ENCODE measurements at places on chromosomes 6 and 20.

DNA sequence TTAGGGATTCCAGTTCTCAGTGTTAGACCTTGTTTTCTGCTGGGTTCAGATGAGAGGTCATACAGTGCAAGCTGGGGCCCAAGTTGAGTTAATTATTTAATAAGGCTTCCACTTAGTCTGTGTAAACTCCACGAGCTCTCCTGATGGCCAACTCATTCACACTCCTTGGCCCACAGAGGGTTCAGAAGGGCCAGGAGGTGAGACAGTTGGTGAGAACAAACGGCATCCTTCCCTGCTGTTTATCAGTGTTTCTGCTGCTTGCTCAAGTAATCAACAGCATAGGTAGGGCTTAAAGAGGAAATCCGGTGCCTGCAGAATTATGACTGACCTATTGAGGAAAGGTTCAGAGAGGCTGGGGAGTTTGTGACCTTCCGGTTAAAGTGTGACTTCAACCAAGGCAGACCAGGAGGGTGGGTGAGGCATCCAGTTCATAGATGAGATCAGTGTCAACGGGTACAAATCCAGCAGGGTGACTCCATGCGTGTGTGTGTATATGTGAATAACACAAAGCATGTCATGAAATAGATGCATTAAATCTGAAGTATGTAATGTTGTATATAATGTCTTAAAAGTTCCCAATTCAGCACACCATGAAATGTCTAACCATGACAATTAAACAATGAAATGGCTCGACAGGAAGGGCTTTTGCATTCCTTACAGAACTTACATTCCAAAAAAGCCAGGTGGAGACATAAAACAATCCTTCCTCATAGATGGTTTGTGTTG, 37.4 kb upstream of the BCAS1 start:
- no peak for DNase-seq

GRCh38 chr6:132820629-132821381, 6.4 kb downstream of the RPS12 start:
- no peak for DNase-seq

GRCh38 chr20:61719691-61720347, 345.9 kb downstream of the TAF4 start:
- no peak for DNase-seq

DNA sequence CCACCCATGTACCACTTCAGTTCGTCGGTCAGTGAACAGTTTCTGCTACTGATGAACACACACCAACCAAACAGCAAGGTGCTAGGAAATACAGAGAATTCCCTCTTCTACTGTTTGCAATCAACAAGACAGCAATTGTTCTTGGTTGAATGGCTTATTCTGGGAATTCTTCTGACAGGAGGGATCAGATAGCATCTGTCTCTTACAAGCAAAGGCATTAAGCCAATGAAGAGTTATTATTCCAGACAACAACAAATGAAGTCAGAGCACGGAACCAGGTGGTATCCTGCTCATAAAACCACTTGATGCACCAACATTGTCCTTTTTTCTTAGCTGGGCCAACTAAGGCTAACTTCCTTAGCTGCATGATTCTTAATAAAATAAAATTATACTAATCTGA, 37.8 kb downstream of the PTPRK start:
- no peak for DNase-seq

GRCh38 chr6:129510950-129511349, 199.0 kb downstream of the ARHGAP18 start:
- DNase-seq = no peak

GRCh38 chr6:170473301-170473717, 79.8 kb downstream of the PSMB1 start:
- no peak for DNase-seq

- DNase-seq = no peak
Measured at GRCh38 chr6:122008101-122008999, 391.1 kb upstream of the HSF2 start.

DNA sequence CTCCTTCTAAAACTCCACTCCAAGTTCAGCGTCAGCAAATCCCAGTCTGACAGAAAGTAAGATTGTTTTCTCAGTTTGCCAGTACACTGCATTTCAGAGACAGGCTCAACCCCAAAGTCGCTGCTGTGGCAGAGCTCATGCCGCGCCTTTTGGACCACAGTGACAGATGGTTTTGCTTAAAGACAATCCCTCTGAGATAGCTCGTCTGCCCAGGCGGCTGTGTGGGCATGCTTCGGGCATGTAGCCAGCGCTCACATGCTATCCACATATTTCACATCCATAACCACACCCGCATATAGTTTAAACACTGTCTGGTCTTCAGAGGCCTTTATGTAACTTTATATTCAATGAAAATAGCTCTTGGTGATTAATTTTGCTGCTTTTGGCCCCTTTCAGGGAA, 14.7 kb upstream of the PXDC1 start:
- DNase-seq = peak; percentile 91

Measured in D341Med (cell line).